ENCODE measurements at places on chromosomes 11 and 22.

DNA sequence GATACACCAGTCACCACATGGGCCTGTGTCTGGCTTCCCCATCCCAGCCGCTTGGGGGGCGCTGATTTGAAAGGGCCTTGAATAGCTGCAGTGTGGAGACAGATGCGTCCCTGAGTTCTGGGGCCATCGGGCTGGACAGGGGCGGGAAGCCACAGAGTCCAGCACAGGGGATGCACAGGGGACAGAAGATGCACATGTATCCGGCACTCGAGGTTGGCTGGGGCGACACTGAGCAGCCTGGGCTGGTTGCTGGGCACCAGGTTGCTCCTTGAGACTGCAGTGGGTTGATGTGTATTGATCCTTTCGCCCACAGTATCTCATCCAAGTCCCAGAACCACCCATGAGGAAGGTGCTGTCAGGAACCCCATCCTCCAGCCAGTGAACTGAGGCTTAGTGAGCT is 99.3 kb upstream of the SYT13 start:
- peak; percentile 14 for ATAC-seq

GRCh38 chr11:132058211-132058772 is 687.9 kb downstream of the NTM start:
- ATAC-seq, result no peak

- ATAC-seq, result no peak
Observed at GRCh38 chr22:25841775-25842174, 99.8 kb downstream of the MYO18B start.

DNA sequence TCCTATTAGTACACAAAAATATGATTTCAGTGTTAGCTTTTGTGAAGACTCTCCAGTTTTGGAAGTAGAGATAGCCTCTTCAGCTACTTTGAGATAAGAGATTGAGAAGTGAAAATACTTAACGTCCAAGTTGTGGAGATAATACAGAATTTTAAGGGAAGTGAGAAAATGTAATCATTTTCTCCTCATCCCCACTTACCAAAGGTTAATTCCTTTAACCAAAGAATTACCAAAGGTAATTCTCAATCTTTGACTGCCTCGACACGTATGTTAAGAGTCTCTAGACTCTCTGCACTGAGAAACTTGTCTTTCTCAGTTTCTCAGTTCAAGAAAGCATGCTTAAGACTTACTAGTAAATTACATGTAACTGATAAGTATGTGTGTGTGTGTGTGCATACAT is 15.3 kb downstream of the C11orf54 start:
- ATAC-seq, result no peak

GRCh38 chr22:21712751-21713427 is 22.7 kb downstream of the YPEL1 start:
- peak; percentile 82 for ATAC-seq

DNA sequence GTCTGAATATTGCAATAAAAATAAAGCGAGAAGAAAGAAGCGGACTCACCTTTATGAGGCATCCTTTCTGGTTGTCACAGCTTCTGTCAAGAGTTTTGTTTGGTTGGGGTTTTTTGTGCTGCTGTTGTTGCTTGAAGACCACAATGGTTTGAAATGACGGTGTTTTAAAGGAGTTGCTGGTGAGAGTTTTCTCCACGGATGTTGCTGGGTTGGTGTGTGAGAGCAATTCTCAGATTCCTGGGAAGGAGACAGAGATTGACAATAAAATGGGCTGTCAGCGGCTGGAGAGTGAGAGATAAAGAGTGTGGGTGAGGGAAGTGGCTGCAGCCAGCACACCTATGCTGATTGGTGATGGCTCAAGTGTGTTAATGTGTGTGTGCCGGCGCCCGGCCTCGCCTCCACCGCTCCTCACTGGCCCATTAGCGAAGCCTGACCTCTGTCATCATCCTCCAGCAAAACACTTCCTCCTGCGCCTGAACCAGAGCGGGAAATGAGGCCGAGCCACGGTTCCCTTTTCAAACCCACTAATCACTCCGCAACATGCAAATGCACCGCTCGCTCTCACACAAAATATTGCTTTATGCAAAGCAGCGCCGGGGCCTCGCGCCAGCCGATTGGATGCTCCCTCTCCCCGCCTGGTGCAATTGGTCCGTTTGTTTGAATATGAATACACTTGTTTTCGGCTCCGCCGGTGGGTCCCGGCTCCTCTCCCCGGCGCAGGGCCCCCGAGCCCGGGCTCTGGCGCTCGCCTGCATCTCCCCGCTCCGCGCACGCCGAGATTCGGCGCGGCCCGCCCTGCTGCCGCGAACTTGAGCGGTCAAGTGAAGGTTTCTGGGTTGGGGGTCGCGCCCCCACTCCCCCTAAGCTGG is at the start of gene PAX6:
PAX6 (minus strand) TSS at position 544 of the 869 bp plus-strand sequence. CDS start 4,911 bp downstream, outside the sequence.
- peak; percentile 51 for ATAC-seq

DNA sequence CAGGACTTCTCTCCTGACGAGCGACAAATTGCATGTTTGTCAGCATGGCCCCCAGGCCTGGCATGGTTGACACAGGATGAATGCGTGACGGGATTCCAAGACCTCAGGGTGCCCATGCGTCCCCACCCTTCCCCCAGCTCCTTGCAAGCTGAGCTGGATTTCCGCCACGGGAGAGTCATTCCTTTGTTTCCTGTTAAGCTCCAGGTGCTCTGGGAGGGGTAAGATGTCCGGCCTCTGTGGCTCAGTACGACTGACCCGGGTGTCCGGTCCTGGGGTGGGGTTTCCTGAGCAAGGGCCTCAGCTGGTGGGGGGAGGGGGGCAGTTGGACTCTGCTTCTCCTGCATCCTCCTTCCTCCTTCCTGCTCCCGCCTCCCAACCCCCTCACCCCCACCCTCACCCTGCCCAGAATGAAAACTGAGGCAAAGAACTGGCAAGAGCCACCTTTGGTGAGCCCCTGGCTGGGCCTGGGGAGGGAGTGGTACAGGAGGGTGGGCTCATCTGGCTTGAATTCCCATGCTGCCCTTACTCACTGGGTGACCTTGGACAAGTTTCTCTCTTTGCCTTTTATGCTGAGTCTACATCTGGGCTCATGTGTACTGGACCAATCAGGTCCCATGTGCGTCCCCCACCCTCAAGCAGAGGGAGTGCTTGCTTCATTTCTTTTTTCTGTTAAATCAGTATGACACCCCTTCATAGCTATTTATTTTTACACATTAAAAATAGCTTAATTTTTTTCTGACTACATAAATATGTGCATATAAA is 2.5 kb downstream of the CDC42EP2 start:
- ATAC-seq, result no peak

DNA sequence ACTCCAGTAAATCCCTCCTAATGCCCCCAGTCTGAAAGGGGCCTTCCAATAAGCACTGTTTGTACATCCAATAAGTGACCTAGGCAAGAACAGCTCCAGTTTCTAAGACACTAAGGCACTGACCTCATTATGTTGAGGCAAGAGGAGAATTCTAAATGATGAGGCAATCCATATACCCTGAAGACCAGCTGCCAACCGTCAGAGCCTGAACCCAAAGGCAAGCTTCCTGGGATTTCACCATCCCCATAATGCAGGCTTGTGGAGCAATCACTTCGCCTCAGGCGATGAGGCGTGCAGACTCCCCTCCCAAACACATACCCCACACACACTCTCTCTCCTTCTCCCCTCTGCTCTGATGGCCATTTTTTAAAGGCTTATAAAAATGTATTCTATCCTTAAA is 49.5 kb downstream of the LGR4 start:
- no peak for ATAC-seq

- no peak for ATAC-seq
Observed at GRCh38 chr11:101582989-101583250, 887 bp downstream of the TRPC6 start.

DNA sequence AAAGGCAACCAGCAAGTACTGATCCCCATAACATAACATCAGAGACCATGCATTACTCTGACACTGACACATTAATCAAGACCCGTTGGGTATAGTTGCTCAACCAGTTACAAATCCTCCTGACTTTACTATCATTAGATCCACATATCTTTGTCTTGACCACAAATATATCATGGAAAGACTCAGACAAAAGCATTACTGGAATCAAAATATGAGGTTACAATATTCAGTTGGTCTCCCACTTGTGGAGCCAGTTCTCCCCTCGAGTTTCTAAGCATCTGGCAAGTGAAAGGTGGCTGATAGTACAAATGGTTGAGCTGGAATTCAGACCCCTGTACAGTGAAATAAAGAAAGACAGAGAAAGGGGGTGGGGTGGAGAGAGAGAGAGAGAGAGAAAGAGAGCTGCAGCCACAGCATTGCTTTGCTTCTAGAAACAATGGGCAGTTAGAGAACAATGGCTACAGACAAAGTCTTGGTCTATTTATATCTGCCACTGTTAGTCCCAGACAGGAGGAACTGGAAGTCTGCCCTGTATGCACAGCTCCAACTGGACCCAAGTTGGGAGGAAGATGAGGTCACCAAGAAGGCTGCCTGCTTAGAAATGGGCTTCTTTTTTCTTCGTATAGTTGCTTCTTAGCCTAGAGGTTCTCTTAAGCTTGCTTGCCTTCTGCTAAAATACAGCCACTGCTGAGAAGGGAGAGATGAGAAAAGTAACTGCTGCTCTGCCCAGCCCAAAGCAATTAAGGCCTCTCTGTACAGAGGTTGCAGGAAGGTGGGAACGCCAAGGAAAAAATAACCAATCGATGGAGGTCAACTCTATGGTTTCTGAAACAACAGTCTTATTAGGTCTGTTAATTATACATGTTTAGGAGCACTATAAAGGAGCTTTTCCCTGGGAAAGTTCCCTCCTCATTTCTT is 85.5 kb downstream of the ETS1 start:
- no peak for ATAC-seq

GRCh38 chr22:39567135-39567946 is 3.2 kb upstream of the CACNA1I start:
- ATAC-seq, result peak; percentile 85

DNA sequence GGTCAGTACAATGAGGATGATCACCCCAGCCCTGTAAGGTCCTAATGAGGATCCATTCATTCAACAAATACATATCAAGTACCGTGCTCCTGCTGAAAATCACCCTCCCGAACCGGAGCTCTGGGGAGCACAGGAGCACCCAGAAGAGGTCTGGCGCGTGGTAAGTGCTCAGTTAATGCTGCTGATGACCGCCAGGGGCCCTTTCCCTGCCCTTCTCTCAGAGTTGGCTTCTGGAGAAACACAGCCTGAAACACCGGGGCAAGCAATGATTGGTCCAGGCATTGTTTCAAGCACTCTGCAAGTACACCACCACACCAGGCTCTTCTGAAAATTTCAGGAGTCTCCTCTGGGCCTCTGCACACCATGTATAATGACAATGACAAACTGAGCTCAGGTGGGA is 3.8 kb upstream of the CCDC86 start:
- no peak for ATAC-seq

GRCh38 chr11:74932797-74933196 is 16.1 kb downstream of the XRRA1 start:
- ATAC-seq, result peak; percentile 78

DNA sequence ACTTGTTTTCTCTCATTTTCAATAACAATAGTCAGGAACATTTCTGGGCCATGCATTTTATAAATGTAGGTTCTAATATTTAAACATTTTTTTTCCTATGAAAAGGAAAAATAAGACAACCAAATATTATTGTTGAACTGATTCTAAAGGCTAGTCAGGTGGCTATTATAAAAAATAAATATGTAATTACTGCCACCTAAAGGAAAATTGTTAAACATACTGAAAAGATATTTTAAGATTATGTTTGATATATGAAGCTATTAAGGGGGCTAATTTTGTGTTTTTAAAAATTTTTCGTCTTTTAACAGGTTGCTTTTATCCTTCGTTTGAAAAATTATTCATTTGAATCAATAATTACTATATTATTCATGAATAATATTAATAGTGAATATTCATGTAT is 62.2 kb upstream of the FDX1 start:
- ATAC-seq, result no peak

GRCh38 chr11:17649696-17650095 is 69.7 kb upstream of the MYOD1 start:
- no peak for ATAC-seq

DNA sequence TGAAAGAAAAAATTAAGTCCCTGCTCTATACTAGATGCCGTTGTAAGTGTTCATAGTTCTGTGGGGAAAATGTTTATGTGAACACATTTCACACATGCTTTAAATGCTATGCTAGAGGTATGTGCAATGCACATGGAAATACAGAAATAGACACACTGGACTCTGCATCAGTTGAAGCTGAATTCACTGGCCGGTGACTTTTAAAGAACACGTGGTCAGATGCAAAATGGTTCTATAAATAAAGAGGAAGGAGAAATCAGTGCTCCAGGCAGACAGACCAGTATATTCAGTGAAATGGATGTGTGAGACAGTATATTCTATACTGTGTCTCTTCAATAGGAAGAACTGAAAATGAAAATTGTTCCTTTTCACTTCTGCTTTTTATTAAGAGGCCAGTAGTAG is 29.9 kb downstream of the TRPC6 start:
- no peak for ATAC-seq

- ATAC-seq, result peak; percentile 88
Observed at GRCh38 chr11:57406337-57406904, 16.0 kb upstream of the PRG2 start.

DNA sequence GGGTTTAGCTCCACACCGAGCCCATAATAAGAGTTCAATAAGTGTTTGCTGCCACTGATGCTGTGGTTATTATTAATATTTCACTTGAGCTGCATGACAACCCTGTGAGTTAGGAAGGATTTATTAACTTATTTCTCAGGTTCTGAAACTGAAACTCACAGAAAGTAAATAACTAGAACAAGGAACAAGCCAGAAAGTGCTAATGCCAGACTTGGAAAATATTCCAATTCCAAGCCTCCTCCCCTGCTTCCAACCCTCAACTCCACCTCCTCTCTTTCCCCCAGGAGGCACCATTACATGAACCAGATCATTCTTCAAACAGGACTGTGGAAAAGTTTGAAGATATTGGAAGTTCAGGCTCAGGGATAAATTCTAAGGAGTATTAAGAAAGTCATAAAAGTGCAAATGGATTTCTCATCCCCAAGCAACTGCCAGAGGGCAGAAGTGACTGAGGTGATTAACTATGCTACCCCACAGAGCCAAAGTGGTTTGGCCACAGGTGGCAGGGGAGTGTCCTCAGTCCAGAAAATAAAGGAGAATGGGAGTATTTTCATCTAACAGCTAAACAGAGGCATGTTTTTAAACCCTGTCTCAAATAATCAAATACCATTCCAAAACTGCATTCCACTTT is 3.2 kb upstream of the FJX1 start:
- no peak for ATAC-seq

GRCh38 chr22:43846966-43847365 is 15.3 kb downstream of the SULT4A1 start:
- no peak for ATAC-seq

- ATAC-seq, result no peak
Observed at GRCh38 chr11:33842236-33842915, 49.5 kb downstream of the LMO2 start.

GRCh38 chr11:116700586-116701220 is 72.1 kb downstream of the BUD13 start:
- no peak for ATAC-seq

DNA sequence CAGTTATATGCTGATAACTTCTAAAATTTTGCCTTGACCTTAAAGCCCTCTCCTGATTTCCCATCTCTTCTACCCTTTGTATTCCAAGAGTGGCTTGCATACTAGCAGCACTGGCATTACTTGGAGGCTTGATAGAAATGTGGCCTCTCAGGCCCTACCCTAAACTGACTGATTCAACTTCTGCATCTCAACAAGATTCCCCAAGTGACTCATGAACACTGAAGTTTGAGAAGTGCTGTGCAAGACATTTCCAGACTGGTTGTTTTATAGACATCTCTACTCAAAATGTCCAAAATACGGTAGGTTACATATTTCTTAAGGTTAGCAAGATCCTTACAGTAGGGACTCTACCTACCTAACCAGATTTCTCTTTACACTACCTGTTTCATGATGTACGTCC is 48.6 kb downstream of the SESN3 start:
- ATAC-seq, result peak; percentile 82

Data from activated T-helper 17 cell treated with anti-CD3 and anti-CD28 coated beads, Interleukin-2, amount 50 U/mL, for 72 hours (primary cell).